Glutamatergic neuron (in vitro differentiated cells): ENCODE measurements at places on chromosomes 6 and 20. TPM values are rescaled to one million over a fixed set of nuclear protein-coding genes. Genes with fewer than 3 reads are reported as not detected.

DNA sequence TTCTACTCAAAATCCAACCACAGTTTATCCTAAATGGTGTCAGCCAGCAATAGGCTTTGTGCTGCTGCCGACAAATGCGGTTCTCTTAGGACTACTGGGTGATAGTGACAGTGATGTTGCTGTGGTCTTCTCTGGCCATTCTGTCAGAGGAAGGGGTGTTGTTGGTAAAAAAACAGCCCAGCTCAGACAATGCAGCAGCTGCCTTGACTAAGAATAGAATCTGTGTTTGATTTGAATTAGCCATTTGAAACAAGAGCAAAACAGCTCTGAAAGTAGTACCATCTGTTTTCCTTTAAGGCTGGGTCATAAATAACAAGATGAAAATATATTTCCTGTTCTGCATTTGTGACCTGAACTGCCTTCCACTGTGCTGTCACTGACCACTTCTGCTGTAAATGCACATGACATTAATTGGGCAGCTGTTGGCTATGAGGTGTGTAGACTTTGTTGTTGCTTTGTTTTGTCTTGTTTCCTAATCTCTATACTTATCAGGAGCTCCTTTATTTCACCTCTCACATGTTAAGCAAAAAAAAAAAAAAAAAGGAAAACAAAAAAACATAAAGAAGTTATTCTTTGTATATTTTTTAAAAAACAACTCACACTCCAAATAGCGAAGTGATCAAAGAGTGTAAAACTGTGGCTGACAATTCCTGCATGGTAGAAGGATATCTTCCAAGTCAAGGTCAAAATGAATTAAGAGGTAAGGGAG, 497.8 kb upstream of the ARID1B start:
- H3K27me3 ChIP-seq, result no peaks in the 10 kb centered on the region
- no peak overlapping the region for H3K4me3 ChIP-seq
- DNase-seq, result no peak
- H3K36me3 ChIP-seq, result peaks cover 9% of the 10 kb centered on the region

DNA sequence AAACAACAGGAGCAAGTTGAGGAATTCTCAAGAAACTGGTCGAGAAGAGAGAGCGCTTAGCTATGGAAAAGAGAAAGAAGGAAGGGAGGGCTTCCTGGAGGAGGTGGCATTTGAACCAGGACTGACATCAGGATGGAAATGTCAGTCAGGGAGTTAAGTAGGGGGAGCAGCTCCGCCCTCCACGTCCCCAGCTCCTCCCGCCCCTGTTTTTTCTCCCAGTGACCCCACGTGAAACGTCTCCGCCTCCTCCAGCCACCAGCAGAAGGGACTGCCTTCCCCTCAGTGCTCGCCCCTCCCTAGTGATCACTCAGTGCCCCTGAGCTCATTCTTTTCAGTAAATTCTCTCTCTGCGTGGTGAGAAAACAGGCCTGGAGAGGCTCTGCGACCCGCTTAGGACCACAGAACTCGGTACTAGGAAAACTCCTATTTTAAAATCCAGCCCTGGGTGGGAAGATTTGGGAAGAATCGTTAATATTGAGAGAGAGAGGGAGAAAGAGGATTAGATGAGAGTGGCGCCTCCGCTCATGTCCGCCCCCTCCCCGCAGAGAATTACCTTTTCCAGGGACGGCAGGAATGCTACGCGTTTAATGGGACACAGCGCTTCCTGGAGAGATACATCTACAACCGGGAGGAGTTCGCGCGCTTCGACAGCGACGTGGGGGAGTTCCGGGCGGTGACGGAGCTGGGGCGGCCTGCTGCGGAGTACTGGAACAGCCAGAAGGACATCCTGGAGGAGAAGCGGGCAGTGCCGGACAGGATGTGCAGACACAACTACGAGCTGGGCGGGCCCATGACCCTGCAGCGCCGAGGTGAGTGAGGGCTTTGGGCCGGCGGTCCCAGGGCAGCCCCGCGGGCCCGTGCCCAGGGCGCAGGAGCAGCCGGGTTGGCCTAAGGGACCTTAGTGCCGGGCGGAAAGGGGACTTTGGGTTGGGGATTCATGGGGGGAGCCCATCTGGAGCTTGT, 4.6 kb downstream of the HLA-DPB1 start:
- peaks cover 4% of the 10 kb centered on the region for H3K27me3 ChIP-seq
- peak overlapping the region; percentile 70 for H3K27ac ChIP-seq
- peaks cover 5% of the 10 kb centered on the region for H3K4me1 ChIP-seq
- DNase-seq, result peak; percentile 47

Gene KCNQ5
- 1.5 TPM for total RNA-seq

GRCh38 chr20:35404614-35405259, 7.0 kb downstream of the UQCC1 start:
- H3K36me3 ChIP-seq, result peaks cover 19% of the 10 kb centered on the region
- no peak for DNase-seq
- H3K27me3 ChIP-seq, result peaks cover 2% of the 10 kb centered on the region
- H3K4me3 ChIP-seq, result no peak overlapping the region
- no peaks in the 10 kb centered on the region for H3K4me1 ChIP-seq
- no peak overlapping the region for H3K27ac ChIP-seq
